Stimulated activated CD4-positive, alpha-beta T cell treated with anti-CD3 and anti-CD28 coated beads, Interleukin-1b, Interleukin-23, amount 100 ng/mL, for 1 hour (primary cell): ENCODE measurements at places on chromosomes 13 and 19.

DNA sequence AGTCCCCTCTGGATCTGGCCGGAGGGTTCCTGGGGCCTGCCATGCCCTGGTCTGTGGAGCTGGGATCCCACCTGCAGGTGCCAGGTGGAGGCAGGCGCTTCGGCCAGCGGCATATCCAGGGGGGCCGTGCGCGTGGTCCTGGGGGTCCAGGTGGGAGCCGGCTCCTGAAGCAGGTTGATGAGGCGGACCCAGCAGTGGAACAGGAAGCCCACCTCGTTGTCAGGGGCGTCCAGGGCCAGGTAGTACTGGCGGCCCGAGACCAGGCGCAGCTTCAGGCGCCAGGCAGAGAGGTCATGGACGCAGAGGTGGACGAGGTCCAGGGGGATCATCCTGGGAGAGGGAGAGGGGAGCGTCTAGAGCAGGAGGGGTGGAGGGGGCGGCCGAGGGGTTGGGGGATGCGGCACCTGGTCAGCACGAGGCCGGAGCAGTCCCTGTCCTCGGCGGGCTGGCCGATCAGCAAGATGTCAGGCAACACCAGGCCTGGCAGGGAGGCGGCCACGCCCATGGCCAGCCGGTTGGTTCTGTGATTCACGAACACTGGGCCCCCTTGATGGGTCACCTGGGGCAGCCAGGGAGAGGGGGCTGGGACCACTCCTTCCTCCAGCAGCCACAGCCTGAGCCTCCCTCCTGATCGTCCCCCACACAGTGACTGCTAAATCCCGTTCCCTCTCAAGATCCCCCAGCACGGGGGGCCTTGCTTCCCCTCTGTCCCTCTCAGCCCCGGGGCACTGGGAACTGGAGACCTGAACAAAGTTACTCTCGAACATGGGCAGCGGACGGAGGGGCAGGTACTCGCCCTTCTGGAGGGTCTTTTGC, 678 bp downstream of the GARIN5B start:
- DNase-seq: no peak

DNA sequence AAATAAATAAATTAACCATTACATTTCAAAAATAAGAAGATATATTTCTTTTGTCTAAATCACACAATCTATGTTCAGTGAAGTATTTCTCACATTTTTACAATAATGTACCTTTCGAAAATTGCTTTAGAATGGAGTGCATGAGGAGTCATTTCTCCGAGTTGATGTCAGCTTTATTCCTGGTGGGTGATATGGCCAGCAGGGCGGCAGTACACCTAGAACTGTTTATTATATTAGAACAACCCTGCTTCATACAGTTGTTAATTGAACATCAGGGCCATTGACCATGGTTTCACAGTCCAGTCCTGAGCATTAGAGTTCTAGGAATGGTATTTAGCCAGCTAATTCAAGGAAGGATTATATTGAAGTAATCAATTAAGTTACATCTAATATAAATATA, 696.3 kb upstream of the SLC10A2 start:
- no peak for DNase-seq

DNA sequence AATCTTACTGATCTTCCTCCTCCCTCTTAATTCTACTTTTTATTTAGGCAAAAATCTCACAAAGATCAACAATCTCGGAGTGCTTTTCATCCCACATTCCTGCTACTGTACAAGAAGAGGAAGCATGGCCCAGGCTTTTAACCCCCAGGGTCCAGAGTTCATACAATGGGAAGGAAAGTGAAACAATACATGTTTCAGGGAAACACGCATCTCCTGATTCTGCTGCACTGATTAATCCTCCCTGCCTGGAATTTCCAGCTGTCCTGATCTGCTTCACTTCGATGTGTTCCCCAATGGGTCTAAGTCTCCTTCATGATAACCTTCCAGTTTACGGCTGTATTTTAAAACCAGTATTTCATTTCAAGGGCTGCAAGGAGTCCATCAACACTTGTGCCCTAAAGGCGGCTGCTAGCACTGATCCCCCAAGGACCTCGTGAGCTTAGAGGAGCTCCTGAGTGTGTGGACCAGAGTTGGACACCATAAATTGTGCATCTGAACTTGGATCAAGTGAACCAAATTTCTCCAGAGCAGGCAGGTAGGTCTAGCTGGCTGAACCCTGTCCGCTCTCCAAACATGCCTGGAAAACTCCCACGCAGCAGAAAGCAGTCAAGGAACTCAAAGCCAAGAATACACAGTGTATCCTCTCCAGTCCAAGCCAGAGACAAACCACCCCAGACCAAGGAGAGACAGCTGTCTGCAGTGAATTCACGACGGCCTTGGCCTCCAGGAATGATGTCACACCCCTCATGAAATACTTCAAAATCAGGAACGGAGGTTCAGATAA, 44.3 kb downstream of the COL4A1 start:
- no peak for DNase-seq

DNA sequence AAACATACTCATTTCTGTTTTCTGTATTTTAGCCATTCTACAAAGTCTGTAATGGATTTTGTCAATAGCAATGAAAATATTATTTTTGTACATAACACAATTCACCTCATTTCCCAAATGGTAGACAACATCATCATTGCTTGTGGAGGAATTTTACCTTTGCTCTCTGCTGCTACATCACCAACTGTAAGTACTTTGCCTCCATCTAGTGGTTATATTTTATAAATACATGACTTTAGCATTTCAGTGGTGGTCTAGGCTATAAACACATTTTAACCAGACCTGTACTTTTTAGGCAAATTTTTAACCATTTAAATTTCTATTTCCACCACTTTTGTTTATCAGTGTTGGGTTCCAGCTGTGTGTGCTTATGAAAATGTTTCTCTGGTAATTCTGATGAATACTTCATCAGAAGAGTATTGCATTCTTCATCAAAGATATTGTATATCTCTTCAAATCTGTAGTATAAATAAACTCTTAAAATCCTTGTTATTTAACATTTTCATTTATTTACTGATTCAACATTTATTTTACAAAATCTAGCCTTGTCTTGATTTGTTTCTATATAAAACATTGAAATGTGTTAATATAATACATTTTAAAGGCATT, 222.4 kb downstream of the NBEA start:
- no peak for DNase-seq

GRCh38 chr19:13401388-13401787, 104.9 kb downstream of the CACNA1A start:
- no peak for DNase-seq

DNA sequence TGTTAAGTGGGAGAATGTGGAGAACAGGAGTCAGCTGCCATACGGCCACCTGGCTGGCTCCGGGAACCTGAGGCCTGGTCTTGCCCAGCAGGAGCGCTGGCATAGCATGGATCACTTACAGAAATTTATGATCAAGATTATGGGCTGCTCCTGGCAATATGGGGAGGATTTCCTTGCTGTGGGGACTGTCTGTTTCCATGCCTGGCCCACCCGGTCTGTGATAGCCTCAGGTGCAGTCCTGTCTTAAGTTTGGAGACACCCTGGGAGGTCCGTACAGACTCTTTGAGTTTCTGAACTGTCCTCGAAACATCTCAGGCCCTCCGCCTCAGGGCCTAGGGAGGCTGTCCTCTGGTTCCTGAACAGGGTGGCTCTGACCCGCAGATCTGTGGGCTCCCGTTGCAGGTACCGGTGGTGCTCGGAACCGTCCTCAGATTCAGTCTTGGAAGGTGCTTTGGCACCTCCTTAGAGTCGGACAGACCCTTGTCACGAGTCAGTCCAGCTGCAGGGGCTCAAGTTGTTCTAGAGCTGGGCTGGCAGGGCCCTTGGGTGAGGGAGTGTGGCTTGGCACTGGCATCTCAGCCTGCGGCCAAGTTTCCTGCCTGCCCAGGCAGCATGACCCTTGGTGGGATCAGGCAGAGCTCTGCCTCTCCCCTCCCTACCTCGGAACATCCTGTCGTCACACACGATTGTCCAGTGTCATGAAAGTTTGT, 4.9 kb downstream of the TFDP1 start:
- no peak for DNase-seq

DNA sequence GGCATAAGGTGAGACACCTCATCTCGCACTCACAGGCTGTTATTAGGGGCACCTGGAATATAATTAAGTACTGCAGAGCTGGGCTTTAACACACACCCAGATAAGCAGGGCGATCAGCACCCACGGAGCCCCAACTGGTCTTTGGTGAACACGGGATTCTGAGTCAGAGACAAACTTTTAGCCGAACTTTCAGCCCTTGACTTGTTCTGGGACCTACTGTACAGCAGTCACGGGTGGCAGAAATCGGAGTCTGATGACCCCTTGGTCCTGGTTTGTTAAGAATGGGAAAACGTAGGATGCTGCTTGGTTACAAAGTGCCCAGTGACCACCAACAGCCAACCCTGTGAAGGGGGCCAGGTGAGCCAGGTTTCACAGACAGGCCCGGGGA, 9.0 kb downstream of the SH3GL1 start:
- no peak for DNase-seq

DNA sequence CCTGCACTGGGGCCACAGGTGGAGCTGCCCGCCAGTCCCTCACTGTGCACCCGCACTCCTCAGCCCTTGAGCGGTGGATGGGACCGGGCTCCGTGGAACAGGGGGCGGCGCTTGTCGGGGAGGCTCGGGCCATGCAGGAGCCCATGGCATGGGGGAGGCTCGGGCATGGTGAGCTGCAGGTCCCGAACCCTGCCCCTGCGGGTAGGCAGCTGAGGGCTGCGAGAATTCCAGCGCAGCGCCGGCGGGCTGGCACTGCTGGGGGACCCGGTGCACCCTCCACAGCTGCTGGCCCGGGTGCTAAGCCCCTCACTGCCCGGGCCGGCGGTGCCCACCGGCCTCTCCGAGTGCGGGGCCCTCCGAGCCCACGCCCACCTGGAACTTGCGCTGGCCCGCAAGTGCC, 877.5 kb upstream of the PCDH9 start:
- no peak for DNase-seq

GRCh38 chr13:66578305-66578704, 651.8 kb downstream of the PCDH9 start:
- DNase-seq: no peak

- no peak for DNase-seq
Measured at GRCh38 chr13:53141336-53141735, 112.7 kb downstream of the OLFM4 start.

- DNase-seq: no peak
Measured at GRCh38 chr19:15934332-15935078, at the start of gene CYP4F11. Gene CYP4F11, minus strand, starts transcription at chr19:15934529. Its CDS starts 121 bp downstream, at chr19:15934408.
